ENCODE measurements at places on chromosomes 16 and 17.

DNA sequence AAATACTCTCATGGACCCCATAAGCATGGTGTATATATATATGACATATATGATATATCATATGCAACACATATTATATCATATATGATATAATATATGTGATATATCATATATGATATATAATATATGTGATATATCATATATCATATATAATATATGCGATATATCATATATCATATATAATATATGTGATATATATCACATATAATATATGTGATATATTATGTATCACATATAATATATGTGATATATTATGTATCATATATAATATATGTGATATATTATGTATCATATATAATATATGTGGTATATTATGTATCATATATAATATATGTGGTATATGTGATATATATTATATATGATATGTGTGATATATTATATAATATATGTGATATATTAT is 21.9 kb upstream of the MAPK3 start:
- DNase-seq, result no peak

- peak; percentile 38 for DNase-seq
These were observed 9.8 kb downstream of the SLC12A3 start for GRCh38 chr16:56874800-56875199.

GRCh38 chr16:57390636-57391295 is 13.8 kb upstream of the CCL17 start:
- DNase-seq, result no peak

DNA sequence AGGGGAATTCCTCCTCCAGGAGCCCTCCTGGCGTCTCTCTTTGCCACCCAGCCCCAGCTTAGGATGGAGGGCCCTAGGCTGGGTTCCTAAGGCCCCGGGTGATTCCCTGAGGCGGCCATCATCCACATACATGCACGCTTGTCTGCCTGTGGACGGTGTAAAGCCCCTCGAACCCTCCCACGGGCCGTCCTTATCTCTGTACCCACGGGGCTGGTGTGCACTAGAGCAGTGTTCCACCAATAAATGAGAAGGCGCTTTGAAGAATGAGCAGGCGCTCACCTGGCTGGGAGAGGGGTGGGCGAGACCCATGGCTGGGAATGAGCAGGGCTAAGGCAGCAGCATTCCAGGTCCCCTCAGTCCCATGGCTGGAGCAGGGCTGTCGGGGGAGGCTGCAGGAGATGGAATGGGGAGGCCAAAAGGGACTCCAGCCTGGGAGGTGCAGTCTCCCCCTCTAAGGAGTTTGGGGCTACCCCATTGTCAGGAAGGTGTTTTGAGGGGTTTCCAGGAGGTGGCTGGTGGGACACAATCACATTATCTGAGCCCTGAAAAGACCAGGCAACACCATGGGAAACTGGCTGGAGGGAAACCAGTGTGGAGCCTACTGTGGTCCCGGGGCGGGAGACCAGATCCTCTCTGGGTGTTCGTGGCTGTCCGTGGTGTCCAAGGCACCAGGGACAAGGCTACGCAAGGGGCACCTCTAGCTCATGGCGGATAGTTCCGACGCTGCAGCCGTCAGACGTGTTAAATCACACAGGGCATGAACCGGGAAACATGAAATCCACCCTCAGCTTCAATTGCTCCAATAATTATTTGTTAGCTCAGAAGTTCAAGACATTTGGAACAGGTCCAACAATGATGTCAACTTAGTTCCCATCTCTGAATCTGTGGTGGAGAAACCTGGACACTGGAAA is 87.5 kb upstream of the DNAH17 start:
- DNase-seq, result no peak

DNA sequence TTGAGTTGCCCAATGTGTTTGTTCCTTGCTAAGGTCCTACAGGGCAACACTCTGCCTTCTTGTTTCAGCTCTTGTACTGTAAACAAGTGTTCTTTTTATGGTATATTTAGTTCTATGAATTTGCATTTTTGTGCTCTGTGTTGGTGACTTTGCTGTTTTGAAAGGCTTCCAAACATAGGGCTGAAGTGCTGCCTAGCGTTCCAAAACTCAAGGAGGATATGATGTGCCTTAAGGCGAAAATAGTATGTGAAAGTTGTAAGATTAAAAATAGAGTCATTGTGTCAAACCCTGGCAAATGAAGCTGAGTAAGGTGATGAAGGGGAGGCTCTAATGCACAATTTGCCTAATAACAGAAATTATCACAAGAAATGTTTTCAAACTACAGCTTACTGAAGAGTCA is 372.7 kb upstream of the TOM1L1 start:
- DNase-seq, result no peak

- DNase-seq, result no peak
These were observed 10.7 kb downstream of the MSRB1 start for GRCh38 chr16:1932050-1933028.

DNA sequence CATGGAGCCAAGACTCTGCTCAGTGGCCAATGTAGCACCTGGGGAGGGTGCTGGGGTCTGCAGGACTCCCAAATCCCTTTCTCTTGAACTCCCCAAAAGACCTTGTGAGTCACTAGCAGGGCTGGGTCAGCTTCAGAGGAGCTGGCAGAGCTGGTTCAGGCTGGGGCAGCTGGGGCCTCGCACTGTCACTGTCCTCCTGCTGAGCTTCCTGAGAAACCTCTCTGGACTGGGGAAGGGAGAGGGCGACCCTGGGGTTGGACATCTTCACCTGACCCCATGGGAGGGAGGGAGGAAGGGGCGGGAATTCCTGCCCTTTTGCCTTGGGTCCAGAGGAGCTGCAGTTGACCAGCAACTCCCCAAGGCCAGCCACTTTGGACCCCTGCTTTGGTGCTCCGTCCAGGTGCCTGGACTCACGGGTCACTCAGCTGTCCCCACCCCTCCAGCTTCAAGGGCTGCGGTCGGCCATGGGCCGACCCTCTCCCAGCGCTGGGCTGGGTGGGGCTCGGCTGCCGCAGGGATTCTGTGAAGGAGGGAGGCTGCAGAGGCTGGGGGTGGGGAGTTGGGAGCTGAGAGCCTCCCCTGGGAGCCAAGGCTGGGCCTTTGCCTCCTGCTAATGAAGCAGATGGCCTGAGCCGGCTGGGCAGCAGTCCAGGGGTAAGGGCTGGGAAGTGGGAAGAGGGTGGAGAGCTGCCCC is 9.2 kb downstream of the FMNL1 start:
- peak; percentile 36 for DNase-seq

- no peak for DNase-seq
These were observed 71.5 kb downstream of the TNFRSF13B start for GRCh38 chr17:16900288-16900882.

GRCh38 chr17:17931159-17931558 is 41.0 kb downstream of the TOM1L2 start:
- no peak for DNase-seq

DNA sequence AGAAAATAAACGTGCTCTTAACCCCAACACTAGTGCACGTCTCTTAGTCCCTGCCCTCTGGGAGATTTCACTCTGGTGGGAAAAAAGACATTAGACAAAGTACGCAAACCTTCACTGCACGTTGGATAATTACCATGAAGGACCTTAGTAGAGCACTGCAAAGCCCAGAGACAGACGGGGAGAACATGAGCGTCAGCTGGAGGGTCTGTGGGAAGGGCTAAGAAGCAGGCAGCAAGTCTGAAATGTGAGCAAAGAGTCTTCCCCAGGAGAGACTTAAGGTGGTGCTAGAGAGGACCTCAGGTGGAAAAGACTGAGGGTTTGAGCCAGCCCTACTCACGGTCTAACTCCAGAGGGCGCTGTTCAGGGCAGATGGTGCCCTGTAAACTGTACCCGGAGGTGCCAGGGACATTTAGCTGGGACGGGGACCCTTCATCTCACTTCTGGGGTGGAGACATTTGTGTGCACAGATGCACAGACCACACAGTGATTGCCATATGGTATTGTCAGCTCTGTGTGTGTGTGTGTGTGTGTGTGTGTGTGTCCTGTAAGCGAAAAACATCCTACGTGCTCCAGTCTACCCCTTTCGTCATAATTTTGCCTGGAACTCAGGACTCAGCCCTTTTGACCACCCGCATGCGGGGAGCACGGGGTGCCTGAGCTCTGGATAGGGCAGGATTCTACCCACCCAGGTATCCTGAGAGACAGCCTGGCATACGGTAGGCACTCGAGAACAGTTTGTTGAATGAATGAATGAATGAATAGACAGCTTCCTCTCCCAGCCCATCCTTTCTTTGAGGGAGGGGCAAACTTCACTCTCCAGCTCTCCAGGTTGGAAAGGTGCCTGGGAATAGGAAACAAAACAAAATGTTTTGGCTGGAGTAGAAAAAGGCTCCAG is 10.1 kb upstream of the STAC2 start:
- DNase-seq, result peak; percentile 45

- DNase-seq, result no peak
These were observed 21.7 kb downstream of the CARHSP1 start for GRCh38 chr16:8847145-8847544.

DNA sequence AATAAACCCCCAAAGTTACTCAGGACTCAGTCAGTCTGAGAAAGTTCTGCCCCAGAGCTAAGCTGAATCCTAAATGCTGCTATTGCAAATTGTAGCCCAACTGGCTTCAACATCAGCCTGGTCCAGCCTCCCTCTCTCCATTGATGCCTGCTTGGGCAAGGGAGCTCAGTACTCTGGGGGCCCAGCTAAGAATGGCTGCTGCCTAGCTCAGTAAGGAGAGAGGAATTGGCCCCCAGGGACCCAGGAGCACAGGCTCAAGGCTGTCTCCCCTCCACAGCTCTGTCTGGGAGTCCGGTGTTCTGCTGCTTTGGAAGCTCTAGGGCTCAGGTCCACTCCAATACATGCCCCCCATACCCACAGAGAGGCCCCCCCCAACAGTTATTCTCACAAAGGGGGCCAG is 1.6 kb downstream of the UNC119 start:
- no peak for DNase-seq

- peak; percentile 40 for DNase-seq
These were observed 2.7 kb downstream of the ACOX1 start for GRCh38 chr17:75976175-75976848.

DNA sequence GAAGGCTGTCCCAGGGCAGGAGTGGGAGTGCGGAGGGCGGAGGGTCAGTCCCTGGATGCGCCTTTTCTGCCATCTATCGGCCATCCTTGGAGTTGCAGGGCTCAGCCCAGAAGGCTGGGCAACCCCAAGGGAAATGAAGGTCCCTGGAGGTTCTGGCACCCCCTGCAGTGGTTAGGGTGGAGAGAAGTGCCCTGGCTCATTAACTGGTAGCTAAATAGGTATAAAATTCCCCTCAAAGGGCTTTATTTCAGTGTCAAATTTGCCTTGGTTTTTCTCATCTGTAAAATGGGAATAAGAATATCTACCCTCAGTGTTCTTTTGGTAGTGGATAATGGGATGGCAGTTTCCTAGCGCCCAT is 22.4 kb downstream of the C17orf75 start:
- DNase-seq, result peak; percentile 37

DNA sequence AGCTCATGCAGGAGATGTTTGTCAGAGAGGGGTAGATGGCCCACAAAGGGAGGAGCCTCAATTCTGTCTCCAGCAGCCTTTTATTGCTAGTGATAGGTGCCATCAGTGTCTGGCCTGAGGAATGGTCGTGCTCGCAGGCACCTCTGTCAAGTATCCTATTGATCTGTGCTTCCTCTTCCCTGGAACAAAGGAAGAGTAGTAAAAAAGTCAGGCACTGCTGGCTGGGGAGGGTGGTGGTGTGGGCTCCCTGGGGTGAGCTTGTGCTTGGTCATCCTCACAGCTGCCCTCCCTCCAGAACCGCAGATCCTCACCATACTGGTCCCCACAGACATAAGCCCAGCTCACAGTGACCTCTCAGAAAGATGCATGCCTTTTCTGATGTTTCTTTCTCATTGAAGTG is 15.0 kb upstream of the SALL1 start:
- DNase-seq, result no peak

DNA sequence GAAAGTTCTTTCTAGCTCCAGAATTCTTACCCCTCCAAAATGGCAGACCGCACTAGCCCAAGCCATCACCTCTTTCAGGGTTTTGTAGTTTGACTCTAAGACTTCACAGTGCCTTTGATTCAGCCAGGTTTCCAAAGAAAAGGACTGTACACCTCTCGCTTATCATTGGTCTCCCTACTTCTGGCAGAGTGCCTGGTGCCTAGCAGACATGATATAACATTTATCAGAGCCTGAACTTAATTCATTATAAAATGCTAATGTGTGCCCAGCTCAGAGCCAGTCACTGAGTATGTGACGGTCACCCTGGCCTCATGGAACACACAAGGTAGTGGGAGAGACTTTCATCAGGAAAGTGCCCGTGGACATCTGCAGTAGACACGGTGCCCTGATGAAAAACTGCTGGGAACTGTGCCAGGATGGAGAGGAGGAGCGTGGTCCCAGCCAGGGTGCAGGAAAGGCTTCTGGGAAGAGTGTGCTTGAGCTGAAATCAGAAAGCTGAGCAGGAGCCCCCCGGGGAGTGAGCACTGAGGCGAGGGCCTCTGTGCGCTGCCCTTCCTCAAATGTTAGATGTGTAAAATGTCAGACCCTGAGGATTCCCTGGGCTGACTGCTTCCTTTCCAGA is 34.3 kb upstream of the LGALS9 start:
- DNase-seq, result no peak

GRCh38 chr16:31008149-31008548 is 2.3 kb downstream of the STX1B start:
- peak; percentile 49 for DNase-seq

DNA sequence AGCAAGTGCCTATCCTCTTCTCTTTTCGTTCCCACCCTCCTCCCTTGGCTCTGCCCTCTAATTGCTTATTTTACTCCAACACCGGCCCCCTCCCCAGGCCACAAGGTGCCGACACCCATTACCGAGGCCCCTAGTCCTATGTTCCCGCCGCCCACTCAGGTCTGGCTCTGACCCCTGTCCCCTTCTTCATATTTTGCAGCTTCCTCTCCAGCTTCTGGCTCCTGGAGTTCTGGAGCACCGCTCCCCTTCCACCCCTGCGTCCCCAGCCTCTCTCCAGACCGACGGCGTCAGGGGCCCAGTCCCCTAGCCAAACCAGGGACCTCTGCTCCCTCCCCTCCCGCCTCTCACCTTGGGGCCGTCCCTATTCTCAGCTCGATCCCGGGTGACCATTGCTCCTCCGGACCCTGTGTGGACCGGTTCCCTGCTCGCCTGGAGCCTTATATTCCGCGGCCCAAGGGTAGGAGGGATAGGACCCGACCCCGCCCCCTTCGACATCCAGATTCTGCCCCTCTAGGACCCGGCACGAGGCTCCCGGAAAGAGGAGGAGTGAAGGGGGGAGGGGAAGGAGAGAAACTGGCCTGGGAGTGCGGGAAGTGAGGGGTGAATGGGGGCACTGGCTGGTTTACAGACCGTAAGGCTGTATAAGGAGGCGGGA is at the start of gene HES7:
Gene HES7 (minus strand): TSS at position 412 of the 655 bp plus-strand sequence. CDS start 22 bp downstream, at position 390.
- no peak for DNase-seq

- DNase-seq, result no peak
These were observed 70.1 kb upstream of the SHISA6 start for GRCh38 chr17:11170881-11171280.

GRCh38 chr17:78362671-78363070 is 2.8 kb upstream of the SOCS3 start:
- no peak for DNase-seq

DNA sequence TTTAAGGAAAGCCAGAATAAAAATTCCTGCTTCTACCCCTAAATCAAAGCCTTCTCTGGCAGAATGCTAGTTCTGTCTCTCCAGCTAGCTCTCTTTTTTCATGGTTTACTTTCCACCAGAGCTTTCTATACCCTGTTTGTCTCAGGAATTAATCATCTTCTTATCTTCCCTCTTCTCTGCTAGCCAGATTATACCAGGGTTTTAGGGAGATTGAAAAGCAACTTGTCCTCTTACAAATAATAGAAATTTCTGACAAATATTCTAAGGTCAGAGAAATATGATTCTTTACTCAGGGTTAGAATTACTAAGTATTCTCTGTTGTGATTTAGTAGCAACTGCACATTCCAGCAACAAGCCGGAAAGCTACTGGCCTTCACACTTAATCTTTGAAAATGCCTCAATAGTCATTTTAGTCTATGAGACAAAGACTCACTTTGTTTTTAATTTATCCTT is 166.4 kb downstream of the TANC2 start:
- no peak for DNase-seq
